HS-5 (cell line): ENCODE measurements at places on chromosomes 5 and 9.

GRCh38 chr9:116191576-116192415 lies 38.2 kb downstream of the PAPPA start:
- no peak for DNase-seq

DNA sequence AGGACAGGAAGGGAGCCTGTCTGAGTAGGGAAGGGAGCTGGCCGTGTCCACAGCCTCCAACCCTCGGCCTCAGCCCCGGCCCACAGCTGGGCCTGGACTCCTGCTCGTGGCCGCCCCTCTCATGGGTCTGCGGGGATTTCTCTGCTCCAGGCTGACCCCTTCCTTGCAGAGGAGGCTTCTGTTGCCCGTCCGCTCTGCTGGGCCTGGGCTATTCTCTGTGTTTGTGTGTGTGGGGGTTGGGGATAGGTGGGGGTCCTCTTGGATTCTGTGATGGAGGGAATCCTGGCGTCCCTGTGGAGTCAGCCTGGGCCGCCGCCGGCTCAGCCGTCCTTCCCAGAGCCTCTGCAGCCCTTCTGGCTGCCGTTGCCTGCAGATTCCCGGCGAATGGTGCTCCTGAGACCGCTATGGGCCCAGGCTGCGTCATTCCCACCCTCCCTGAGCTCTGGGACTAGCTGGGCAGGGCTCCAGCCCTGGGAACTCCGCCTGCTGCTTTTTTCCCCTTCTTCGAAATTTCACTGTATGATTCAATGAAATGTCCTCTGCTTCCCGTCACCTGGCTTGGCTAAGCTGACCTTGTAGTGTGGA lies 64.2 kb downstream of the FGF18 start:
- no peak for DNase-seq

- no peak for DNase-seq
These were observed 272.7 kb downstream of the NR3C1 start for GRCh38 chr5:143130613-143131305.

DNA sequence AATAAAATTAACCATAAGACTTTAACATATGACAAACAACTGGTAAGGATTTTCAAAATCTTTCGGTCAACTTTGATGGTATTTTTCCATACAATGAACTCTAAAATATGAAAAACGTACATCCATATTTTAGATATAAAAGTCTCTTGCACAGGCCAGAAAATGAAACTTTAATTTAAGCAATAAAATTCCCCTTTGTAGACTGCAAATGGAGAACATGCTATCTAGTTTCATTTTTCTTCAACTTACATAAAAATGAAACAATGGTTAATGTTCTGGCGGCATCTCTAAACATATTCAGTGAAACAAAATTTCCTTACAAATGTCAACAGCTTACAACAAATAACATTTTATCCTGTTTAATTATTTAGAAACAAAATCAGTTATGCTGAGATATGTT lies 84.0 kb downstream of the USP20 start:
- no peak for DNase-seq

DNA sequence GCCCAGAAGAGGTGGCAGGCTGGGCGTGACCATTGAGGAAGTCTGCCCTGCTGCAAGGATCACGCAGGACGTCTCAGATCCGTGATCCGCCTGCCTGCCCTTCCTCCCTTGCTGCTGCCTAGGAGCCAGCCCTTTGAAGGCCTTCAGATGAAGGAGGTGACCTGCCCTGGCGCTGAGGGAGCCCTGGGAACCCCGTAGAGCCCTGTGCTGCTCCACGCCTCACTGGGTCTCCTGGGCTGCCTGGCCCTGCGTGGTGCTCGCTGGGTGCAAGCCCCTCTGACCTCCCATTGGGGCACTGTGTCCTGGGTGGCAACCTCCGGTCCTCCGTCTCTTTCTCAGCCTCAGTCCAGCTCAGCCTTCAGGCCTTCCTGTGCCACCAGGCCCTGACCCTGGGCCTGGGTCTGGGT lies 295.3 kb upstream of the IRX4 start:
- DNase-seq, result no peak

DNA sequence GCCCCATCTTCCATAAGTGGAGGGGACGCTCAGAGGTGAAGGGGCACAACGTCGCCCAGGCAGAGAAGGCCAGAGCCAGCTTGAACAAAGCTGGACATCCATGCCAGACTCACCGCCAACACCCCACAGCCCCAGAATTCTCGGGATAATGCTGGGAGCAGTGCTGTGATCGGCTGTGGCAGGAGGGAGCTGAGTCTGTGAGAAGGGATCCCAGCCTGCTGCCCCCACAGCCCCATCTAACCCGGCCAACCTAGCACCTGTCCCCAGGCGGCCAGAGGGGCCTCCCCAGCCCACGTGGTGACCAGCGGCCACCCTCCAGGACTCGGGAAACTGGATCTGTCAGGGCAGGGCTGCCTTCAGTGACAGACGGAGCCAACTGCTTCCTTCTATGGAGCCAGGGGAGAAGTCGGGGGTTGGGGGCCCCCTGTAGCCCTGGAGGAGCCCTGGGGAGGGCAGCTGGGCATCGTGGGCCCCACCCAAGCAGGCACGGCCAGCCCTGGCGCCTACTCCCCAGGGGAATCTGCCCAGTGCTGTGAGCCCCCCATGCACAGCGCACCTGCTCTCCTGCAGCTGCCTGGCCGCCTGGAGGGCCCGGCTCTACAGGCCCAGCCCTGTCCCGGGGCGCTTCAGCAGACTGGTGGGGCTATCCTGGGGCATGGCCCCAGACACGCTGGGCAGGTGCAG lies 6.0 kb downstream of the BRD3 start:
- no peak for DNase-seq

GRCh38 chr9:121239071-121239470 lies 28.9 kb upstream of the GSN start:
- DNase-seq, result no peak

- no peak for DNase-seq
These were observed 567.5 kb downstream of the ELAVL2 start for GRCh38 chr9:23258569-23258968.

DNA sequence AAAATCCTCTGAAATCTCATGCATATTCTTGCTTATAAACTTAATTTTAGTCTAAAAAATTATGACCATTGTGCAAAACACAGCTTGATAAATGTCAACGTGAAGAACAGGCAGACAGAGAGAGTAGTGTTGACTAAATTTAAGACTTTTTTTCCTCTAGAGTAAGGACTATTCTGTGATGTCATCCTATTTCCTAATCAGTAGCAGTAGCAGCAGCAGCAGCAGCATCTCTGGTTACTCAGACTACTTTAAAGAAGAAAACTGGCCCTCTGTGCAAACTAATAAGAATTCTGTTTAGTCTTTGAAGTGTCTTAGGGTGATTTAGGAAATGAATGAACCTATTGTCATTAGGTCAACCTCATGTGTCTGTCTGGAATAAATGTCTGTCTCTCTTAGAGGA lies 403.0 kb downstream of the HINT1 start:
- DNase-seq, result no peak

DNA sequence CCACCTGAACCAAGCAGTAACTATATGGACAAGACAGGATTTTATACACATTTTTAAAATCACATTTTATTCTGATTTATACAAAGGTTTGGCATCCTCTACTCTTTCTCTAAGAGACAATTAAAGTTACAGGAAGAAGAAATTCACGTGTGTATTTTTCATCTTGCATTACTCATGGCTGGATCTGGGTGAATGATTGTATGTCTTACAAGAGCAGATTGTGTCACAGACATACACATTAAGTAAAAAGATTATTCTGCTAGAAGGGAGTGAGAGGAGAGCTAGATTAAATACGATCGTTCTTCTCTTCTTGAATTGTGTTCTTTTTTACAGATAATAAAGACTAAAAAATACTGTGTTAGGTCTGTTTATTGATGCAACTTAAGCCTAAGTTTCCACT lies 20.8 kb upstream of the CEP120 start:
- no peak for DNase-seq

- DNase-seq, result no peak
These were observed 12.9 kb downstream of the MSX2 start for GRCh38 chr5:174737330-174737729.

DNA sequence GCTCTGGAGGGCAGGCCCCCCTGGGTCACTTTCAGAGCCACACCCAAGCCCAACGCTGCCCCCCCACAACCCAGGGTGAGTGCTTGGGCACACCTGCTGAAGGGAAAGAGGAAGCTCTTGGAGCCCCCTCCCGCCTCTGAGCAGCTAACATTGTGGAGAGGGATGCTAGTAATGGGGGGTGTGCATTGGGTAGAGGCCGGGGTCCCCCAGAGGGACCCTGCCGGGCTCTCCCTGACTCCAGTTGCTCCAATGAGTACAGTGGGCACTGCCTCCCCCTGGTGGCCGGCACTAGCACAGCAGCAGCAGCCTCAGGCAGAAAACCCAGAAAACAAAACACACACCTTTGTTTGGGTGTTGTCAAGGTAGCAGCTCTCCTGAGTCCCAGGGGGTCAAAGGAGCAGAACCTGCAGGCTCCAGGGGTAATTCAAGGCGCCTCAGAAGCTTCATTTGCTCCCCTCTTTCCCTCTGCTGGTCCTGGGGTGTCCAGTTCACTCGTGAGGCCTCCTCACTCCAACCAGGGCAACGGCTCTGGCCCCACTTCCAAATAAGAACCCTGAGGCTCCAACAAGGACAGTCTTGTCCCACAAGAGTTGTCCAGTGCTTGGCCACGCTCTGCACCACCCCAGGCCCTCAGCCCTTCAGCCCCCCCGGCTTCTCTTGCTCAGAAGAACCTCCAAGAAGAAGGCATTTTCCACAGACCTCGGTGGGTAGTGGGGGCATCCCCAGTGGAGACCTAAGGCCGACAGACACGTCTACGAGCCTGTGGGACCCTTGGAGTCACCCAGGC lies 16.1 kb downstream of the GBGT1 start:
- DNase-seq, result no peak

DNA sequence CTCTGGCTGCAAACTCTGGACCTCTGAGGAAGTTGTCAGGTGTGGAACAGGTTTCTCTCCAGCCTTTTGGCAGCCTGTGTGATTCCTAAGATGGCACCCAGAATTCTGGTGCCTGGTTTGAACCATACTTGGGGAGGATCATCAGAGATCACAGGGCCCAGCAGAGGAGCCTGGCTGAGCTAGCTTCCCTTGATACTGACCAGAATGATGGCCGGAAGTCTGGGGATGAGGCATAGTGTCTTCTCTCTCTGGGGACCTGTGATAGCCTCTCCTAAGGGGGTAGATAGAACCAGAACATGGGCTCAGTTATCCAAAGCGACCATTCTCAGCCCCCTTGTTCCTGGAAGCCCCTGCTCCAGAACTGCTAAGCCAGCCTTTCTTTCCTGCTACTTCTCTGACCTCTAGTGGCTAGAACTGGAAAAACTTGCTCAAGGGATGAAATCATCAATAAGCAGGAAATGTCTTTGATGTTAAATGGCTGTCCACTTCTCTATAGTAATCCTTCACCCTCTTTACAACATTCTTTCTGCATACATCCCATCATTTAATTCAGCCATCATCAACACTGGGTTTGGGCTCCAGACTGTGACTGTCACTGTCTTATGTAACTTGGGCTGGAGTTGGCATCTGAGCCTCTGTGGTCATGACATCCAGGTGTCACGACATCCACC lies 55.1 kb downstream of the C9orf152 start:
- DNase-seq, result peak; percentile 45

DNA sequence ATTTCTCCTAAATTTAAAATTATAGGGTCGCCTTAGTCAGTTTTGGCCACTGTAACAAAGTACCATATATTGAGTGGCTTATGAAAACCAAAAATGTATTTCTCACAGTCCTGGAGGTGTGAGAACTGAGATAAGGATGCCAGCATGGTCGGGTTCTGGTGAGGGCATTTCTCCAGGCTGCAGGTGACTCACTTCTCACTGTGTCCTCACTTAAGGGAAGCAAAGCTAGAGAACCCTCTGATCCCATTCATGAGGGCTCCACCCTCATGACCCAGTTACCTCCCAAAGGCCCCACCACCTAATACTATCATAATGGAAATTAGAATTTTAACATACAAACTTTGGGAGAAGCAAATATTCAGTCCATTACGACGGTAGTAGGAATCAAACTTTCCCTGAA lies 75.1 kb upstream of the FBN2 start:
- DNase-seq, result no peak

GRCh38 chr9:21890696-21891095 lies 88.3 kb downstream of the MTAP start:
- no peak for DNase-seq

DNA sequence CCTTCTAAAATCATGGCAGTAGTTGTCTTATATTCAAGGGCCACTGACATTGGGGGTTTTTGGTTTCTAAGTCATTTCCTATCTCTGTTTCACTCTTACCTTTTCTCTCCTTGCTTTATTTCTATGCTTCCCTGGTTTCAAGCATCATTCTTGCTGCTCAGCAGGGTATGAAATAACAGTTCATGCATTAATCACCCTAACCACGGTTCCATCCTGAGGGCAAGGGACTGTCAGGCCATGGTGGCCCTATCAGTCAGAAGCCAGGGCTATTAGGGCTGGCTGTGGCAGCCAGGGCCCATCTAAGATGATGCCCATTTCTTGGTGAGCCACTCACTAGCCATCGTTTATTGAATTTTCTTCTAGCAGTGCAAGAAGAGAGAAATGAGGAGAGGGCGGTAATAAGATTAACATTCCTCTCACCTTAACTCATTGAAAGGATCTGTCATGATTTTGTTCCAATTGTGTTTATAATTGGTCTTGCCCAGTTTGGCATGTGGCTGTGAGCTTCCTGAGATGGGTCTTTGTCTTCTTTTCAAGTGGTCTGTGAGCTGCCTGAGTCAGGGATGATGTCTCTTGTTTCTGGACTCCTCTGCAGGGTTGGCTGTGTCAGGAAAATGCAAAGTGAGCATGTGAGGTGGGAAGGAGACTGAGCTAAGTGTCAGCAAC lies 45.2 kb downstream of the CYSTM1 start:
- DNase-seq, result peak; percentile 51

DNA sequence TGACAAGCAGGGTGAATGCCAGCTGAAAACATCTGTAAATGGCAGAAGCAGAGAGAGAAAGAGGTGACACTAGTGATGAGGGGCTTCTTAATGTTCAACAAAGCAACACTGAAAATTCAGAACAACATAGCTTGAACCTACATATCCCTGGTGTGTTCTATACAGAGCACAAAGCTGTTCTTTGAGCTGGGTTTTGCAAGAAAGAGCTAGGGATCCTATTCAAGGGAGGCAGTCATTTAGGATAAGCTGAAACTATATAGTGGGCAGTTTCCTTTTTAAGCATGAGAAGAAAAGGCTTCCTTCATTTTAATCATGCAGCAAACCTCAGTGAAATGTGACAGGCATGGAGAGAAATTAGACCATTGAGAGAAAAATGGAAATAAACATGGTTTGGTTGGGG lies 45.6 kb upstream of the RAI14 start:
- DNase-seq, result no peak
